ENCODE measurements at places on chromosomes 7 and 10. TPM values are rescaled to one million over a fixed set of nuclear protein-coding genes. Genes with fewer than 3 reads are reported as not detected.
A peak's percentile ranks its signal among the peaks of the same experiment; 100 is the strongest.

- no peaks in the 10 kb centered on the region for H3K27me3 ChIP-seq
- no peaks in the 10 kb centered on the region for H3K4me1 ChIP-seq
- no peak overlapping the region for H3K27ac ChIP-seq
- H3K4me3 ChIP-seq: no peak overlapping the region
Observed at GRCh38 chr10:85043207-85043606, 714.8 kb downstream of the CCSER2 start.

DNA sequence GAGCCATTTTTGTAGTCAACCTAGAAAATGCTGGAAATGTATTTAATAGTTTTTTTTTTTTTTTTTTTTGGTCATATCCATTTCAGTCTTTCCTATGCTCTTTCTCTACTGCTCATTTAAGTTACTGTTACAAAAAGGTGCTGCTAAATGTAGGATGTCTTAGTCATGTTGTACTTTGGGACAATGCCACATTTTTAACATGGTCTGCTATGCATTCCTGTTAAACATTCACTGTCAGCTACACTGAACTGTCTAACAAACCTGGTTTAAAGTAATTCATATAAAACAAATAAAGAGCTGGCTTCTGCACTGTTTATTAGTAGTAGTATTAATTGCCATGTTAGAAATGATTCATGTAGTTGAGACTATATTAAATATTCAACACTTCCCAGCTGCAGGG is 108.6 kb downstream of the NSUN6 start:
- peaks cover 25% of the 10 kb centered on the region for H3K36me3 ChIP-seq
- H3K27me3 ChIP-seq: no peaks in the 10 kb centered on the region
- no peak overlapping the region for H3K27ac ChIP-seq
- DNase-seq: no peak

The BTBD16 gene
- total RNA-seq: not detected

The ESYT2 gene
- 55.7 TPM for total RNA-seq

GRCh38 chr7:114126095-114126494 is 207.3 kb upstream of the PPP1R3A start:
- DNase-seq: no peak
- no peaks in the 10 kb centered on the region for H3K27me3 ChIP-seq
- H3K36me3 ChIP-seq: no peaks in the 10 kb centered on the region
- no peaks in the 10 kb centered on the region for H3K4me1 ChIP-seq
- H3K4me3 ChIP-seq: no peak overlapping the region
- H3K27ac ChIP-seq: no peak overlapping the region

DNA sequence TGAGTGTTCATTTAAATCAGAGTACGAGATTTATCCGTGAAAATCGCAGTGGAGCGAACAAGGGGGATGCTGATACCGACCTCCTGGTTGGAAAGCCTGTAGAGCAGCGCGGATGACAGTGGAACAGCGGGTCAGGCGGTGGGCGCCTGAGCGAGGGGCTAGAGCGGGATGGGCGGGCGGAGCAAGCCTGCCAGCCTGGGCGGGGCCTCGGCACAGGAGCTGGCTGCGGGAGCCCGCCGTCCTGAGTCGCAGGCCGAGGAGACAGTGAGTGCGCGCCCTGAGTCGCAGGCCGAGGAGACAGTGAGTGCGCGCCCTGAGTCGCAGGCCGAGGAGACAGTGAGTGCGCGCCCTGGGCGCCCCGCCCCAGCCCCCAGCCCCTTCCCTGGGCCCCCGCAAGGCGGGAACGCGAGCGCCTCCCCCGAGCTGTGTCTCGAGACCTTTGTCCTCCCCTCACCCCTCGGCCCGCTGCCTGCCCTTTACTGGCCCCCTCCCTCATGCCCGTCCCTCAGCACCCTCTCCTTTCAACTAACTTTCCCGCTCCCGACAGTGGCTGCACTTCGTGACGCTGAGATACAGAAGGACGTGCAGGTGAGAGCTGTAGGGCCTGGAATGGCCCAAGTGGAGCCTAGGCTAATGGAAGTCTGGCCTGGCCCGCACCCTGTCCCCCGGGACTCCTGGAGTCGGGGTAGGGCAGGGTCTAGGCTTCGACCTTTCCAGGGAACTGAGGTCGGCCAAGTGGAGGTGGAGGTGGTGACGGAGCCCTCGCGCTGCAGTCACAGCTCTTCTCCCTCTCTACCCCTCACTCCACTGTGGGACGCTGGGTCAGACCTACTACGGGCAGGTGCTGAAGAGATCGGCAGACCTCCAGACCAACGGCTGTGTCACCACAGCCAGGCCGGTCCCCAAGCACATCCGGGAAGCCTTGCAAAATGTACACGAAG is at the start of gene AS3MT:
Gene AS3MT, plus strand, starts transcription at position 213 of the 941 bp plus-strand sequence. Its CDS starts 123 bp downstream, at position 336.
- no peaks in the 10 kb centered on the region for H3K27me3 ChIP-seq
- H3K27ac ChIP-seq: no peak within 1 kb of the TSS
- no peaks in the 10 kb centered on the region for H3K36me3 ChIP-seq
- peaks cover 14% of the 10 kb centered on the region for H3K4me1 ChIP-seq
- peak within 1 kb of the TSS; percentile 70 for H3K4me3 ChIP-seq

DNA sequence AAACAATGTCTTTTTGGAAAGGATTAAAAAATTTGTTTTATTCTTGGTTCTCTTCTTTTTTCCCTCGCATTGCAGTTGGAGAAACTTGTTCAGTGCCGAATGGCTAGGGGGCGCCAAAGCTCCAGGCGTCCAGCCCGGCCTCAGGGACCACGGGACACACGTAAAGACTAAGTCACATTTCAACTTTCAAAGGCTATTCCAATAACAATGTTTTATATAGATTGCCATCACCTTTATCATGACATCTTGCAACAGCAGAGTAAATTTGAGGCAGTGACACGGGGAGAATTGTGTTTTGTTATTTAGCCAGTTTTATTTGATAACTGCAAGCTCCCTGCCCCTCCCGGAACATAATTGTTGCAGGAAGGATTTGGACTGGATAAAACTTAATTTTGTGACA is 2.2 kb upstream of the IGFBP3 start:
- no peaks in the 10 kb centered on the region for H3K27me3 ChIP-seq
- DNase-seq: peak; percentile 79
- peak overlapping the region; percentile 67 for H3K4me3 ChIP-seq
- no peaks in the 10 kb centered on the region for H3K36me3 ChIP-seq
- peaks cover 50% of the 10 kb centered on the region for H3K4me1 ChIP-seq
- H3K27ac ChIP-seq: no peak overlapping the region

- peaks cover 46% of the 10 kb centered on the region for H3K27me3 ChIP-seq
- no peak overlapping the region for H3K27ac ChIP-seq
- DNase-seq: no peak
- H3K36me3 ChIP-seq: no peaks in the 10 kb centered on the region
- no peak overlapping the region for H3K4me3 ChIP-seq
Observed at GRCh38 chr10:101565936-101566332, 22.1 kb downstream of the POLL start.

The C10orf71 gene
- total RNA-seq: 200 TPM

DNA sequence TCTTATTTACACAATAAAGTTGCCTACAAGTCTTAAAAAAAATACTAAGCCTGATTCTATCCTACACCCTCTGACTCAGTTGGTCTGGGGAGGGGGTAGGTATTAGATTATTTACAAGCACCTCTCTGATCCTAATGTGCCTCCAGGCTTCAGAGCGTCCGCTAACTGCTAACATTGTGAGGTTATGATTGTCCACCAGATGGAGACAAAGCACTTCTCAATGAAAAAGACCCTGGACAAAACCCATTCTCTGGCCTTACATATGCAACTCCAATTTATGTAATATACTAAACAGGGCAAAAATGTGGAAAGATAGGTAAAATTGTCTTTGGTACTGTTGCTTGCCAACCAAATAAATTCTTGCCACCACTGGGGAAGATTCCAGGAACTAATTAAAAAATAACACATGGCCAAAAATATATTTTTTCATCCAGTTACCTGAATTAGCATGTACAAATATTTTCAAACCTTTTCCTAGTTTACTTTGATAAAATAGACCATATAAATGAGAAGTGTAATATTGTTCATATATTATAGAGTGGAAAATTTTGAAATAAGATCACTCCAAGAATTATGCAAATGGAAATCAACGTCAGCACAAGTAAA is 92.4 kb downstream of the KIF20B start:
- no peak overlapping the region for H3K4me3 ChIP-seq
- H3K27ac ChIP-seq: no peak overlapping the region
- DNase-seq: no peak
- H3K4me1 ChIP-seq: no peaks in the 10 kb centered on the region
- no peaks in the 10 kb centered on the region for H3K36me3 ChIP-seq

DNA sequence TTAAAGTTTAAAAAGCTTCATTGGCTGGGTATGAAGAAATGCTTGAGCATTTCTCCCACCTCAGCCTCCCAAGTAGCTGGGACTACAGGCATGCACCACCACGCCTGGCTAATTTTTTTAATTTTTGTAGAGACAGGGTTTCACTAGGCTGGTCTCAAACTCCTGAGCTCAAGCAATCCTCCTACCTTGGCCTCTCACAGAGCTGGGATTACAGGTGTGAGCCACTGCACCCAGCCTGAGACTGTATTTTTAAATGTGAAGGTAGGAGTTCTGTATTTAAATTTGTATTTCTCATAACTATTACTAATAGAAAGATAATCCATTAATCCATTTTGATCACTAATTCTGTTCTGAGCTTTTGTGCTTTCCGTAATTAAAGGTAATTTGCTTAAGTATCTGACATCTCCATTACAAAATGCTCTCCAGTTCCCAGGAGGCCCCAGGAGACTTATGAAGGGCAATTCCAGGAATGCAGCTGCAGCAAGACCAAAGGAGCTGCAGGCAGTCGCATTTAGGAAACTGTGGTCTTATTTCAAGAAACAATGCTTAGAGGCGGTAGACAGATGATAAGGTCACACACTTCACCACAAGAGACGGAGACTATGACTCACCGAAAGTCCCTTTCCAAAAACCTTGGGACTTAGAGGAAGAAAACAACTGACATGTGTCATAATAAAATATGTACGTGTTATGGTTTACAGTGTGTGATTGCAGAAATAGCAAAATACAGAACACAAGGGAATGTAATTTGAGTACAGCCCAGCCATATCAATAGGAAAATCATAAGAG is 23.3 kb downstream of the YAE1 start:
- H3K4me3 ChIP-seq: no peak overlapping the region
- no peaks in the 10 kb centered on the region for H3K36me3 ChIP-seq
- H3K27ac ChIP-seq: no peak overlapping the region
- H3K27me3 ChIP-seq: no peaks in the 10 kb centered on the region
- peak; percentile 16 for DNase-seq

DNA sequence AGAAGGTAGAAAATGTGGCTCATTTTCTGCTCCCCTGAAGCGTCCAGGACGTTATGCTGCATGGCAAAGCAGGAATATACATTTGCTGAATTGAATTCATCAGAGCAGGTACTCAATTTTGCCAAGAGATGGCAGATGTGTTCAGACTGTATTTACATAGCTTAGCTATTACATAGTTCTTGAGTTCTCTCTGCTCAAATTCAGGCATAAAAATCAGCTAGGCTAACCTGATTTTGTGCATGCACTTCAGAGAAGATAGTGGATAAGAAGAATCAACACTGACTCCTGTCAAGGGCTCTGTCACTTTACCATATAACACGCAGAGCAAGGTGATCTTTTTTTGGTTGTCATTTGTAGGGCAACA is 209.2 kb upstream of the FAM3C start:
- peaks cover 4% of the 10 kb centered on the region for H3K4me1 ChIP-seq
- no peaks in the 10 kb centered on the region for H3K27me3 ChIP-seq
- no peak for DNase-seq
- peak overlapping the region; percentile 23 for H3K27ac ChIP-seq

DNA sequence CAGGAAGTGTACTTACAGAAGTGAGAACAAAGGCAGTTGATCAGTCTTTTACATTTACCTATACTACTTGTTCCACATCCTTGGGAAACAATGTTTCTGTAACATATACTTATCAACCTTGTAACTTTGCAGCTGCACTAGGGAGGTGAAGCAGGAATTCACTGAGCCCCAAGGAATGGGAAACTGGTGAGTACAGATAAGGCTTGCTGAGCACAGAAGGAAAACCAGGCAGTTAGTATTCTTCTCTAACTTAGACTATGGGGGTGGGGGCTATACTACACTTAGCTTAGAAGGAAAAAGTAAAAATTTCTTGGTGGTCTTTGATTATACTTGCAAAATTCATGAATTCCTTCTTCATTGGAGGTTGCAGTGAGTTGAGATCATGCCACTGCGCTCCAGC is 6.9 kb upstream of the ZNF33A start:
- H3K4me1 ChIP-seq: no peaks in the 10 kb centered on the region
- no peak overlapping the region for H3K27ac ChIP-seq
- no peaks in the 10 kb centered on the region for H3K36me3 ChIP-seq

- H3K36me3 ChIP-seq: no peaks in the 10 kb centered on the region
- peak overlapping the region; percentile 34 for H3K27ac ChIP-seq
- no peaks in the 10 kb centered on the region for H3K27me3 ChIP-seq
- H3K4me1 ChIP-seq: peaks cover 7% of the 10 kb centered on the region
- DNase-seq: no peak
- no peak overlapping the region for H3K4me3 ChIP-seq
Observed at GRCh38 chr10:80542053-80542452, 4.4 kb downstream of the SH2D4B start.

GRCh38 chr7:149776289-149776688 is 2.9 kb upstream of the ZNF467 start:
- no peaks in the 10 kb centered on the region for H3K27me3 ChIP-seq
- H3K36me3 ChIP-seq: no peaks in the 10 kb centered on the region
- peaks cover 9% of the 10 kb centered on the region for H3K4me1 ChIP-seq
- peak overlapping the region; percentile 15 for H3K4me3 ChIP-seq

- DNase-seq: no peak
- no peaks in the 10 kb centered on the region for H3K27me3 ChIP-seq
Observed at GRCh38 chr10:61120805-61121204, 176.8 kb upstream of the RHOBTB1 start.

The HYAL4 gene
- 0.34 TPM for total RNA-seq

DNA sequence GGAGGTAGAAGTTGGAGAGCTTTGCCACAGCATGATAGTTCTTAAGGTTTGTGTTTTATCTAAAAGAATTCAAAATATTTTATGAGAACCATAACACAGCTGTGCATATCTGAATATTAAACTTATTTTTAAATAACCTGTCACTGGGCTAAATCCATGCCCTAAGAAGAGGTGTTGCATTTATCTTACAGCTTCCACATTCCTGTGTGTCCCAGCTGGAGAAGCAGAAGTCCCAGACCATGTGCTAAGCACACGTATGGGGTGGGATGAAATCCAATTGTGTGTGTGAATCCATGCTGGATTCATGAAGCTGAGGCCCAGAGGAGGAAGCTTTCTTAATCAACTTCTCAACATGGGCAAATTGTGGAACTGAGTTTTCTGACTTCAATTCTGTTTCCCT is 121.5 kb downstream of the PKD1L1 start:
- no peak overlapping the region for H3K4me3 ChIP-seq
- DNase-seq: no peak
- H3K36me3 ChIP-seq: no peaks in the 10 kb centered on the region
- H3K27ac ChIP-seq: no peak overlapping the region
- no peaks in the 10 kb centered on the region for H3K4me1 ChIP-seq
- no peaks in the 10 kb centered on the region for H3K27me3 ChIP-seq

GRCh38 chr10:56991591-56992069 is 630.6 kb upstream of the ZWINT start:
- no peak overlapping the region for H3K4me3 ChIP-seq
- H3K27me3 ChIP-seq: no peaks in the 10 kb centered on the region
- no peaks in the 10 kb centered on the region for H3K4me1 ChIP-seq
- H3K27ac ChIP-seq: no peak overlapping the region
- DNase-seq: no peak

DNA sequence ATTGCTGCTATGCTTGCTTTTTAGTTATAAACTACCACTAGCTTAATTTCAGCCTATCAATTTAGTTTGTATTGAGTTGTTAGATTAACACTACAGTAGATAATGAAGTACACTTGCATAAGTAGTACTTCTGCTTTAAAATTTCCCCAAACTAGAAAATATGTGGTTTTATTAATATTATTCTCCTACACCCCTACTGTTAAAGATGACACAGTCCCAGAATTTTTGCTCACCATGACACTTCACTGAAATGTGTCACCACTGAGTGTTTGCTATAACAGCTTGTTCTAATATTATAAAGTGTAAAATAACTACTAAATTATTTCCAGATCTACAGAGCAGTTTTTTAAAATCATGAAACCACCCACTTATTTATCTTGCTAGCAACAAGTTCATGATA is 31.6 kb downstream of the RHEB start:
- H3K27ac ChIP-seq: no peak overlapping the region
- H3K4me3 ChIP-seq: no peak overlapping the region
